ENCODE measurements at places on chromosomes 11 and 22. TPM values are rescaled to one million over a fixed set of nuclear protein-coding genes. Genes with fewer than 3 reads are reported as not detected.

The OSBP2 gene
- 2.6 TPM for polyA plus RNA-seq

The KLHDC7B gene
- polyA plus RNA-seq, result 0.03 TPM

The KLHL35 gene
- 1.7 TPM for polyA plus RNA-seq

The DERL3 gene
- not detected for polyA plus RNA-seq

The SLC7A4 gene
- polyA plus RNA-seq, result 0.02 TPM

The DRD4 gene
- not detected for polyA plus RNA-seq

The C11orf87 gene
- polyA plus RNA-seq, result 0.49 TPM

The B3GAT1 gene
- 0.15 TPM for polyA plus RNA-seq

The MIAT gene
- polyA plus RNA-seq, result 10.4 TPM

The H19 gene
- polyA plus RNA-seq, result 4.6 TPM

The NARS2 gene
- 11.3 TPM for polyA plus RNA-seq

The LMF2 gene
- 42.8 TPM for polyA plus RNA-seq

The C11orf21 gene
- polyA plus RNA-seq, result 0.03 TPM

The OR10G7 gene
- not detected for polyA plus RNA-seq

The NLRP10 gene
- polyA plus RNA-seq, result 0.39 TPM

The SEPTIN5 gene
- 10.4 TPM for polyA plus RNA-seq

The SLC29A2 gene
- 3.7 TPM for polyA plus RNA-seq

The IRF7 gene
- 5.9 TPM for polyA plus RNA-seq

The RFPL2 gene
- 0.05 TPM for polyA plus RNA-seq

The BTBD18 gene
- not detected for polyA plus RNA-seq

The ARL14EP gene
- polyA plus RNA-seq, result 11.2 TPM

The ACR gene
- polyA plus RNA-seq, result 0.15 TPM

The ANKK1 gene
- 0.05 TPM for polyA plus RNA-seq

The THYN1 gene
- polyA plus RNA-seq, result 67.0 TPM

The CSF2RB gene
- polyA plus RNA-seq, result not detected

The ARHGEF17 gene
- 45.9 TPM for polyA plus RNA-seq

The SYT13 gene
- not detected for polyA plus RNA-seq

The HSPB2 gene
- not detected for polyA plus RNA-seq

The OTOG gene
- not detected for polyA plus RNA-seq

The ASPHD2 gene
- 2.2 TPM for polyA plus RNA-seq

The SPDYC gene
- polyA plus RNA-seq, result not detected

The SPI1 gene
- polyA plus RNA-seq, result 0.19 TPM

The CCDC90B gene
- polyA plus RNA-seq, result 50.2 TPM

The STK33 gene
- polyA plus RNA-seq, result 12.3 TPM

The SLCO2B1 gene
- polyA plus RNA-seq, result 0.18 TPM

All from SK-N-SH (cell line).